ENCODE measurements at places on chromosomes 12 and 14.

DNA sequence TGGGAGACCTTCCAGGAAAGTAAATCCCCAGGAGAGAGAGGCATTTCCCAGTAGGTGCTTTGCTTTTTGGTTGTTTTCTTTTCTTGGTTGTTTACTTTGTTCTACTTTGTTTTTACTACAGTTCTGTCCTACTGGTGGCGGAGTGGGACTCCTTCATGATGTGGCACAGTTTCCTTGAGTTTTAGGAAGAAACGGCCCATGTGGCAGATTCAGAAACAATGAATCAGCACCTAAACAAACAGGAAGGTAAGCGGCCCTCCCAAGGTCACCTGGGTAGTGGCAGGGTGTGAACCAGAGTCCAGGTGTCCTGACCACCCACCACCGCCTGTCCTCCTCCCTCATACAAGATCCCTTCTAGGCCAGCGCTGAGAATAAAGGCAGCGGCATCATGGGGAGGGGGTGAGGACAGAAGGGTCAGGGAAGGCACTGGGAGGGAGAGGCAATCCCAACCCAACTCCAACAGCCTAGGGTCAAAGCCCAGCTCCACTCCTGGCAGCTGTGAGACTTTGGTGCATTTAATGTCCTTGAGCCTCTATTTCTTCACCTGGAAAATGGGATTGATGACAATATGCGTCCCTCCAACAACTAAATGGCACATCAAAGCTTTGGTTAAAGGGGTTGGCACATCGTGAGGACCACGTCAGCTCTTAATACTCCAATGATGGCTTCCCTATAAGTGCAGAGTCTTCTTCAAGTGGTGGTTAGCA, 111.5 kb upstream of the BCL2L14 start:
- no peak for DNase-seq

DNA sequence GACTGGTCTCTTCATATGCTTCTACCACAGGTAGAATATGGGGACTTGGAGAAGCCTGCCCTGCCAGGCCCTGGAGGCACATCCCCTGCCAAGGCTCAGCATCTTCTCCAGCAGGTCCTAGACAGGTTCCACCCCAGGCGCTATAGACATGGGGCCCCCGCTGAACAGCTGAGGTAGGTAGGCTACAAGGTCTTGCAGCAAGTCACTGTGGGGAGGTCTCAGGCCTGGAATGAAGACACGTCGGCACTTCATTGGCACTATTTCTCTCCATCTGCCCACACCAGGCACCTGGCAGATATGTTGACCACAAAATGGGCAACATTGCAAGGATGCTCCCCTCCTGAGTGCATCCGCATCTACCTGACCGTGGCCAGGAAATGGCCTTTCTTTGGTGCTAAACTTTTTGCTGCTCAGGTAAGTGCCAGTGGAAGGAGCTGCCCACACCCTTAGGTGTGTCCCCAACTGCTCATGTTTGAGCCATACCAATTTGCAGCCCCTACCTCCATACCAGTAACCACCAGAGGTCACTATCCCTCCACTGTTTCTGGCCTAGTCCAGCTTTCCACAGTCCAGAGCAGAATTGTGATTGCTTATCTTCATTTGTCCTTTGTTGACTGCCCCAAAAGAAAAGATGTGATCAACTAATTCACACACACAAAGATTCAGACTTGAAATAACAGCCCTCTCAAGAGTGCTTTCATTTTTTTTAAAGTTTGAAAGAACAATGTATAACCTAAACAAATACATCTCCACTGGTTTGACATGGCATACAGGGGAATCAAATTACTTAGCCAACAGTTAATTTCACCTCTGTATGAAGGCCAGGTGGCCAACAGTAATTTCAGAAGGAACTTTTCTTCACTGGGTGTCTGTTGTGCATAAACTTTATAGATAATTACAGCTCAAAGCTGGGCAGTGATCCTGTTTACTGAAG, 16.1 kb downstream of the PIGH start:
- peak; percentile 66 for DNase-seq

DNA sequence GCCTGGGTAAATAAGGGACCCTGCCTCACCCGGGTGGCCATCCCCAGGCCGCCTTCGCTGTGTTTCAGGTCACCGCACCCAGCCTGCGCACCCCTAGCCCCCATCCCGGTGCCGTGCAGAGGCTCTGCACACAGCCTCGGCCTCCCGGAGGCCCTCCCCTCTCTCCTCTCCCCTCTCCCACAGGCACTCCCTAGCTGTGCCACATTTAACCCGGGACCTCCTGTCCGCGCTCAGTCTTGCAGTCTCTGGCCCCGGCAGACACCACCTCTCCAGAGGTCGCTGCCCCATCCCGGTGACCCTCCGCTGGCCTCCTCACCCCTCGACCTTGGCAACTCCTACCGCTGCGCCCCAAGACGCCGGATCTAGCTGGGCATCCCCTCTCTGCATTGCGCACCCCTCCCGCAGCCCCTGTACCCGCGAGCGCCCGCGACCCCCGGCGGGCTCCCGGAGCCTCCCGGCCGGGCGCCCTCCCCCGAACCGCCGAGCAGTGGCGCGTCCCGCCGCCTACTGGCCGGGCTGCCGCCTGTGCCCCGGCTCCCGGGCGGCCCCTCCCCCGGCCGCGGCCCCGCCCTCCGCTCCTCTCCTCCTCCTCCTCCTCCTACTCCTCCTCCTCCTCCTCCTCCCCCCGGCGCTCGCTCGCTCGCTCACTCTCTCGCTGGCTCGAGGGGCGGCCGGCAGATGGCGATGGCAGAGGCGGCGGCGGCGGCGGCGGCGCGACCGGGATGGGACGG, 120.7 kb downstream of the AACS start:
- DNase-seq = peak; percentile 77

GRCh38 chr14:104392001-104392395, 187.6 kb upstream of the C14orf180 start:
- DNase-seq = no peak

GRCh38 chr12:9797722-9798619, 29.3 kb upstream of the KLRF1 start:
- peak; percentile 89 for DNase-seq

Measured in hematopoietic multipotent progenitor cell treated with erythropoietin and hydrocortisone succinate and interleukin-3 and kit ligand, for 8 days (in vitro differentiated cells).